Sigmoid colon (tissue), 7 donors: ENCODE measurements at places on chromosomes 2 and 18.

- no peak overlapping the region for H3K4me3 ChIP-seq
- no peaks in the 10 kb centered on the region for H3K27me3 ChIP-seq
- no peaks in the 10 kb centered on the region for H3K36me3 ChIP-seq
Measured at GRCh38 chr18:52536039-52536438, 196.0 kb downstream of the DCC start.

- H3K27ac ChIP-seq = peak overlapping the region; percentile 49
- peaks cover 65% of the 10 kb centered on the region for H3K4me1 ChIP-seq
- no peaks in the 10 kb centered on the region for H3K27me3 ChIP-seq
- H3K36me3 ChIP-seq = no peaks in the 10 kb centered on the region
- H3K4me3 ChIP-seq = no peak overlapping the region
Measured at GRCh38 chr2:120939595-120940318, 204.1 kb downstream of the GLI2 start.

GRCh38 chr2:171402906-171403580 is 30.7 kb downstream of the METTL8 start:
- H3K27ac ChIP-seq = no peak overlapping the region
- H3K27me3 ChIP-seq = no peaks in the 10 kb centered on the region
- H3K36me3 ChIP-seq = no peaks in the 10 kb centered on the region
- DNase-seq = no peak
- H3K4me1 ChIP-seq = peaks cover 4% of the 10 kb centered on the region

GRCh38 chr2:238846378-238846627 is 1.6 kb upstream of the TWIST2 start:
- peak overlapping the region; percentile 88 for H3K4me3 ChIP-seq
- peak; percentile 78 for DNase-seq
- H3K36me3 ChIP-seq = no peaks in the 10 kb centered on the region
- H3K27me3 ChIP-seq = peaks cover 4% of the 10 kb centered on the region
- peaks cover 14% of the 10 kb centered on the region for H3K4me1 ChIP-seq
- H3K27ac ChIP-seq = peak overlapping the region; percentile 97

DNA sequence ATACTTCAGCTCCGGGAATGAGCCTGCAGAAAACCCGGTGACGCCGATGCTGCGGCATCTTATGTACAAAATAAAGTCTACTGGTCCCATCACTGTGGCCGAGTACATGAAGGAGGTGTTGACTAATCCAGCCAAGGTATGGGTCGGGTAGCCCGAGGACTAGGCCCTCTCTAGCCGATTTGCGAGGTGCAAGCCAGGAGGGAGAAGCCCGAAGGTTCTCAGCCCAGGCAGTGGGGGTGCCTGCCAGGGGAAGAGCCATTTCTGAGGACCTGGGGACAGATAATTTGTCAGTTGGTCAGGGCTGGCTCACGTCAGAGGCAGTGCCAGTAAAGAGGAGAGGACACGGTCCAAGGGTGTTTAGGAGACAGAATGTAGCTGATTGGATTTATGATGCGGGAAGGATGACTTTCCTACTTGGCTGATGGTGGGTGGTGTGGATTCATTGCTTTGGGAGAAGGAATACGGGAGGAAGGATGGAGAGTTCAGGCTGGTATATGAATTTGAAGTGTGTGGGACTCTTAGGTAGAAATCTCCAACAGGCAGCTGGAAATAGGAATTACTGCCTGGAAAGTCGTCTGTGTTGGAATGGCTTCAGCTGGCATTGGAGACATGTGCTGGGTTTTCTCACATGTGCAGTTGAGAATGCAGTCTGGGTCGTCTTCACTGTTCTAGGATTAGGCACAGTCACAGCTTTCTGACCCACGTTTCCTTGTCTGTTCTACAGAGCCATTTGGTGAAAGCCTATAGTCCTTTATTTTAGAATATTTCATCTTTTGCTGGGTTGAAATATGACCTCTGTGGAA is 874 bp downstream of the NDUFAF7 start:
- peaks cover 7% of the 10 kb centered on the region for H3K36me3 ChIP-seq
- DNase-seq = peak; percentile 68
- peaks cover 48% of the 10 kb centered on the region for H3K4me1 ChIP-seq
- peak overlapping the region; percentile 73 for H3K4me3 ChIP-seq
- peak overlapping the region; percentile 94 for H3K27ac ChIP-seq
- H3K27me3 ChIP-seq = no peaks in the 10 kb centered on the region

- no peaks in the 10 kb centered on the region for H3K36me3 ChIP-seq
- H3K27ac ChIP-seq = no peak overlapping the region
- no peaks in the 10 kb centered on the region for H3K4me1 ChIP-seq
- no peak overlapping the region for H3K4me3 ChIP-seq
- H3K27me3 ChIP-seq = no peaks in the 10 kb centered on the region
Measured at GRCh38 chr2:125870746-125871145, 785.2 kb upstream of the GYPC start.
